Endodermal cell (in vitro differentiated cells): ENCODE measurements at places on chromosomes 13 and 19.
A peak's percentile ranks its signal among the peaks of the same experiment; 100 is the strongest.

GRCh38 chr13:113465300-113465699 lies 12.0 kb upstream of the ADPRHL1 start:
- DNase-seq: peak; percentile 6

GRCh38 chr13:99681695-99682094 lies 180.4 kb downstream of the TM9SF2 start:
- DNase-seq: peak; percentile 92

DNA sequence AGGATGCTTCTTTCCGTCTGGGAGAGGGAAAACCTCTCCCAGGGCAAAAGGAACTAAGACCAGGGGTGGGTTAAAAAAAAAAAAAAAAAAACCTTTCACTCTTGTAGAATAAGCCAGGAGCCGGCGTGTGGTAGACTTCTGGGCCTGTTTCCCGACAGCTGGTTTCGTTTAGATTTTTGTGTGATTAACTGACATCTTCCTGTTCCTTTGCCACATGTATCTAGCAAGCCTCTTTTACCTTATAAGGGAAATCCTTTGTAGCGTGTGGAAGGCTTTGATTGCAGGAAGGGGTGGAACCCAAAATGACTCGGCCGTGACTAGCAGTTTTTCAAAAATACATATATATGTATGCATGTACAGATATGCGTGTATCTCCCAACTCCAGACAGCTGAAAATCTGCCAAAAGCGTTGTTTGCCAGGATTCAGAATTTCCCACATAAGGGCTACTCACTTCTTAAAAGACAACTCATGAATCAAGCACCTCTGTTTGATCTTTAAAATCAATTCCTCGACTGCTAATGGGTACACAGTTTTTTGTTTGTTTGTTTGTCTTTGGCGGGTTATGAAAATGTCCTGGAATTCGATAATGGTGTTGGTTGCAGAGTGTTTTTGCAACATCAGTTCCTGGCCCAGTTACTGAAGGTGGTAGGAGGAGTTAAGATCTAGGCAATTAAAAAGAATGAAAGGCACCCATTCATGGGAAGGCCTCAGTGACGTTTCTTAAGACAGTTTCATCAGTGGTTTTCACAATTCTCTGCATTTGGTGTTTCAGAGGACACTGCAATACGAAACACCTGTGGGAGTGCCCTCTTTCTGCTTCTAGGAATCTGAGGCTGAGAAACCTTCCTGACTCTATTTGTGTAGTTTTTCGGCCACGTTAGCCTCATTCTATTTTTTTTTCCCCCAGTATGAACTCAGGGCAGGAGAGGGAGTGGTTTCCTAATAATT lies 2.7 kb downstream of the TPM4 start:
- DNase-seq: peak; percentile 60

- DNase-seq: no peak
These were observed 55.7 kb downstream of the COL4A1 start for GRCh38 chr13:110251193-110251819.
